ENCODE measurements at places on chromosomes 5 and 9. TPM values are rescaled to one million over a fixed set of nuclear protein-coding genes. Genes with fewer than 3 reads are reported as not detected.

The ADAMTSL1 gene
- total RNA-seq, result 2.1 TPM

The BRD3 gene
- 98.1 TPM for total RNA-seq

The FABP6 gene
- 0.55 TPM for total RNA-seq

The ALDH1A1 gene
- total RNA-seq, result 188 TPM

The FBXO10 gene
- 22.0 TPM for total RNA-seq

The FGF18 gene
- total RNA-seq, result 2.3 TPM

The ENHO gene
- 4.5 TPM for total RNA-seq

The EIF4E1B gene
- total RNA-seq, result not detected

The GPX3 gene
- total RNA-seq, result 34.1 TPM

GRCh38 chr9:125942125-125942524, 195.0 kb downstream of the PBX3 start:
- no peak overlapping the region for H3K27ac ChIP-seq
- no peak for DNase-seq
- no peaks in the 10 kb centered on the region for H3K4me1 ChIP-seq
- no peak overlapping the region for H3K4me3 ChIP-seq

DNA sequence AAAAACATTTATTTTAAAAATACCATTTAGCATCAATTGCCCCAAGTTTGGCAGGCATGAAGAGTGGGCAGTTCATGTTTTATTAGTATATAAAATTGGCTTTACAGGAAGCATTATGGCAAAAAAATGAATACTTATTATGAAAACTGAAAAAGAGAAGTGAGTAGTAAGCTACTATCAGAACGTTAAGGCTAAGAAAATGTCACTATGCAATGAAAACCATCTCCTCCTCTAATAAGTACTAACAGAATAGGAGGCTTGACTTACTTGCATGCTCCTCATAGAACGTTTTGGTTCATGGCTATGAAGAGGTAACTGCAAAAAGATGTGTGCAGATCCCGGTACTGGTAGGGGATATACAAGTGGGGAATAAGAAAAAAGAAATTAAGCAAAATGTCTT, 23.6 kb downstream of the TICAM2 start:
- H3K27ac ChIP-seq, result no peak overlapping the region
- no peak overlapping the region for H3K4me3 ChIP-seq
- peaks cover 7% of the 10 kb centered on the region for H3K27me3 ChIP-seq
- H3K4me1 ChIP-seq, result no peaks in the 10 kb centered on the region
- DNase-seq, result no peak

- H3K4me1 ChIP-seq, result no peaks in the 10 kb centered on the region
- peaks cover 2% of the 10 kb centered on the region for H3K36me3 ChIP-seq
- H3K4me3 ChIP-seq, result peak within 1 kb of the TSS; percentile 93
- peak; percentile 86 for DNase-seq
These were observed at the start of gene MCC for GRCh38 chr5:113487781-113488644. Gene MCC, minus strand, starts transcription at chr5:113488453.

GRCh38 chr5:12399868-12400267, 495.6 kb upstream of the CTNND2 start:
- H3K27me3 ChIP-seq, result no peaks in the 10 kb centered on the region
- H3K27ac ChIP-seq, result no peak overlapping the region
- DNase-seq, result no peak

DNA sequence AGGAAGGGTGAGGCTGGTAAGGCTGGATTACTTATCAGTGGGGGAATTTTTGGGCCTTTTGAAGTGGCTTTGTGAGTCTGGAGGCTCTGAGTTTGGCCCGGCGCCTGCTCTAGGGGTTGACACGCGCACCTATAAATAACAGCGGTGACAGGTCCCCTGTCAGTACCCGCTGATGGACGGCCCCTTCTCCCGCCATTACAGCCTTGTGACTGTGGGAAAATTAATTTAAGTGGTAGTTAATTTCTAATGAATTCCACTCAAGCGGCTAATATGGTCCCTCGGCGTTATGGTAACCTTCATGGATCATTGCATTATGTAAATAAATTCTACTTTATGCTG, 16.5 kb downstream of the MRPL36 start:
- H3K27me3 ChIP-seq, result peaks cover 27% of the 10 kb centered on the region
- H3K36me3 ChIP-seq, result no peaks in the 10 kb centered on the region
- H3K4me1 ChIP-seq, result no peaks in the 10 kb centered on the region
- DNase-seq, result no peak

DNA sequence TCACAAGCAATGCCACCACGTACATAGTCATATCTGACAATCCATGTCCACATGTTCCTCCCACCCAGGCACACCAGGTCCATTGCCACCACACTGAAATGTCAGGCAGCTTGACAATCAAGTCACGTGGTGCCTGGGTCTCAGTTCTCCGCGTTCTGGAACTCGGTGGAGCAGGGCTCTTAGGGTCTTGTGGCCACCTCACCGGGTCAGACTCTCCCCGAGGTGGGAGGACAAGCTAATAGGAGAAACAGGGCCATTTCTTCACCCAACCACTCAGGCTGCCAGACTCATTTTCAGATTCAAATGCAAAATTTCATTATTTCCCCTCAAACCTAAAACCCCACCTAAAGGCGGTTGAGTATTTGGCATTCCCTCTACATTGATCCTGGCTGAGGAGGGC, 200.5 kb upstream of the GAS1 start:
- peaks cover 1% of the 10 kb centered on the region for H3K4me1 ChIP-seq
- H3K27me3 ChIP-seq, result peaks cover 26% of the 10 kb centered on the region
- H3K4me3 ChIP-seq, result peak overlapping the region; percentile 80
- no peak for DNase-seq

- peaks cover 24% of the 10 kb centered on the region for H3K4me1 ChIP-seq
- H3K4me3 ChIP-seq, result no peak overlapping the region
- DNase-seq, result no peak
- H3K27ac ChIP-seq, result no peak overlapping the region
- H3K27me3 ChIP-seq, result no peaks in the 10 kb centered on the region
These were observed 400.9 kb upstream of the MEF2C start for GRCh38 chr5:89283728-89284493.

DNA sequence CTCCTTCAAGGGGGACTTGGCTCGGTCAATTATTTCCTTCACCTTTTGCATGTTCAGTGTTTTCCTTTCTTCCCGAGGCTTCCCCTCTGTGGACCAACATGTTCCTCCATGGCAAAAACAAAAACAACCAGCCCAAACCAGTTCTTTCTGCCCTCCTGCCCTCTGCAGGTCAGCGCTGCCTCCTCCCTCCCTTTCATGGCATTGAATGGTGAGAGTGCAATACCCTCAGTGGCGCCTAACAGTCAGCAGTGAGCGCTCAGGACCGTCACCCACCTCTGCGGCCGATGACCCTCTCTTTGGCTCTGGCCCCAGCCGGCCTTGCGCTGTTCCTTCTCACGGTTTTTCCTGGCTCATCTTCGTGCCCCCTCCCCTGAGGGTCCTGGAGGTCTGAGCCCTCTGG, 34.4 kb upstream of the GNE start:
- peaks cover 27% of the 10 kb centered on the region for H3K27me3 ChIP-seq
- DNase-seq, result no peak
- H3K27ac ChIP-seq, result no peak overlapping the region
- no peak overlapping the region for H3K4me3 ChIP-seq

DNA sequence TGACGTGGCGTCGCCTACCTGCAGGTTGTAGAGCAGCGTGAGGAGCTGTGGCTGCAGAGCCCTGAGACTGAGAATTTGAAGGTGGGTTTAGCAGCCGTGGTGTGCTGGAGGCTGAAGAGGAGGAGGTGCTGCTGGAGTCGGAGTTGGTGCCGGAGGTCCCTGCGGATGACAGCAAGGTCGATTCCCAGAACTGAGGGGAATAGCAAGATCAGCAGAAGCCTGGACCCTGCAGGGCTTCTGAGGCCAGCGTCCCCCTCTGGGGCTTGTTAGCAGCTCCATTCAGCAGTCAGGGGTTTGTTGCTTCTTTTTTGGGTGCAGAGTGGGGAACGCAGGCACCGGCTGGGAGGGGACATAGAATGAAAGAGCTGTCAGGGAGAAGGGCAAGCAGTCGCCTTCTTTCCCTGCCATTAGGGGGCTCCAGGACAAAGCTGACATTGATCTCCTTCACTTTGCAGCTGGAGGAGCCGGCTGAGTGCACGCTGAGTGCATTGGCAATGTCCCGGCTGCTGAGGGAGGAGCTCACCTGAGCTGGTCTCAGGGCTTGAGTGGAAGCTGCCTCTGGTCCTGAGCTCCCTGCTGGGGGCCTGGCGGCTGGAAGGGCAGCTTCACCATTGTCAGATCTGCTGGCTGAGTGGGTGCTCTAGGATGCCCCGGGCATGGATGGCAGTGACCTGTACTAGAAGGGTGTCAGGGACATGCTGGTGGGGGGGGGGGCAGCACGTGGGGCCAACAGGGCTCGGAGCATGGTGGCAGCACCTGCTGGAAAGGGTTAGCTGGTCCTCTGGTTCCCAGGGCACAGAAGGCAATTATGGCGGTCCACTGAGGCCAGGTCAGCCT, 20.8 kb downstream of the OBP2B start:
- no peak overlapping the region for H3K27ac ChIP-seq
- H3K27me3 ChIP-seq, result peaks cover 41% of the 10 kb centered on the region
- DNase-seq, result peak; percentile 45
- peaks cover 1% of the 10 kb centered on the region for H3K4me1 ChIP-seq
- no peaks in the 10 kb centered on the region for H3K36me3 ChIP-seq

DNA sequence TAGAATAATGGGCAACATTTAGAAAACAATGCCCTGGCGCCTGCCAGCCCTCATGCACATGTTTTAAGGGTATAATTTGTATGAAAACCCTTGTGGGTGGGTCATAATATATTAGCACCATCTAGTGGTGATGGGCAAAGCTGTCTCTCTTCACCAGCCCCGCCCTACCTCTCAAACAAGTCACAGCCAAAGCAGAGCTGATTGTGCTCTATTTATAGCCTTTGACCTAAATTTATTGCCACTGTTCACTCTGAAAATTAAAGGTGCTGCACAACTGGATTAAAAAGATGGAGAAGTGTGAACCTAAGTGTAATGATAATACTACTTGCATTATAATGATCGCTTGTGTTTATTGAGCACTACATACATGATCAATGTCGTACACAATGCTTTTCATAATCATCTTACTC, 131.9 kb upstream of the ANKH start:
- H3K27me3 ChIP-seq, result peaks cover 20% of the 10 kb centered on the region
- H3K4me1 ChIP-seq, result no peaks in the 10 kb centered on the region
- no peak overlapping the region for H3K27ac ChIP-seq
- H3K4me3 ChIP-seq, result no peak overlapping the region
- no peak for DNase-seq

GRCh38 chr9:99752417-99753109, 69.1 kb upstream of the NR4A3 start:
- H3K27me3 ChIP-seq, result no peaks in the 10 kb centered on the region
- no peak for DNase-seq
- no peaks in the 10 kb centered on the region for H3K36me3 ChIP-seq

- DNase-seq, result no peak
- H3K27ac ChIP-seq, result no peak overlapping the region
- peaks cover 8% of the 10 kb centered on the region for H3K4me1 ChIP-seq
- H3K4me3 ChIP-seq, result no peak overlapping the region
These were observed 7.6 kb downstream of the RAB24 start for GRCh38 chr5:177295924-177296323.

DNA sequence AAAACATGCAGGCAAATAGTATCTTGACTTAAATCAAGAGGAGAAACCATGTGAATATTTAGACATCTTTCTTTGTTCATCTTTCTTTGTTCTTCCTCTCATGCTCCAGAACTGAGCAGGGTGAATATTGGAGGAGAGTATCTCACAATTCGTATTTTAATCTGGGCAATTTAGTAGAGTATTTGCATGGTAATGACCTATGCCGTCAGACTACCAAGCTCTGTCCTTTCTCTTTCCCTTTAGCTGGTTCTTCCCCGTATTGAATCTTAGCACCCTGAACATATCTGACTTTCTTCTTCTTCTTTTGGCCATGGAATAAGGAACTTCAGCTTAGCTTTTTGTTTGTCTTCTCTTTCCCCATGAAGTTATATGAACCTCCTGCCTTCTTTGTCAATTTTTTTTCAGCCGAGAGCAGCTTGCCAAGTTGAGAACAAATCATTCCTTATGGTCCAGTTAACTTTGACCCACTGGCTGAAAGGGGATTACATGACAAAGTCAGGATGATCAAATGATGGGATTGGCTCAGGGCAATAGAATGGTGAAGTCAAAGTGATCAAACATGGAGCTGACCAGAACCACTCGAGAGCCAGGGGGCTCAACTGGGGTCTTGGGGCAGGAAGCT, 95.8 kb downstream of the DAPK1 start:
- no peak overlapping the region for H3K27ac ChIP-seq
- H3K27me3 ChIP-seq, result no peaks in the 10 kb centered on the region
- peaks cover 44% of the 10 kb centered on the region for H3K4me1 ChIP-seq
- no peak overlapping the region for H3K4me3 ChIP-seq
- H3K36me3 ChIP-seq, result peaks cover 10% of the 10 kb centered on the region
- DNase-seq, result no peak

DNA sequence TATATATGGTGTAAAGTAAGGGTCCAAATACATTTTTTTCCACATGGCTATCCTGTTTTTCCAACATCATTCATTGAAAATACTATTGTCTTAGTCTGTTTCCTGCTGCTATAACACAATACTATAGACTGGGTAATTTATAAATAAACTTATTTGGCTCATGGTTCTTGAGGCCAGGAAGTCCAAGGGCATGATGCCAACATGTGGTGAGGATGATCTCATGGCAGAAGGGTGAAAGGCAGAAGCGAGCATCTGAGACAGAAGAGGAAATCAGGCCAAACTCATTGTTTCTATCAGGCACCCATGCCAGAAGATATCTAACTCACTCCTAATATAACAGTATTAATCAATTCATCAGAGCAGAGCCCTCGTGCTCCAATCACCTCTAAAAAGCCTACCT, 42.6 kb downstream of the ANKRD55 start:
- H3K27ac ChIP-seq, result no peak overlapping the region
- H3K36me3 ChIP-seq, result no peaks in the 10 kb centered on the region
- H3K4me1 ChIP-seq, result no peaks in the 10 kb centered on the region
- H3K4me3 ChIP-seq, result no peak overlapping the region
- no peak for DNase-seq

DNA sequence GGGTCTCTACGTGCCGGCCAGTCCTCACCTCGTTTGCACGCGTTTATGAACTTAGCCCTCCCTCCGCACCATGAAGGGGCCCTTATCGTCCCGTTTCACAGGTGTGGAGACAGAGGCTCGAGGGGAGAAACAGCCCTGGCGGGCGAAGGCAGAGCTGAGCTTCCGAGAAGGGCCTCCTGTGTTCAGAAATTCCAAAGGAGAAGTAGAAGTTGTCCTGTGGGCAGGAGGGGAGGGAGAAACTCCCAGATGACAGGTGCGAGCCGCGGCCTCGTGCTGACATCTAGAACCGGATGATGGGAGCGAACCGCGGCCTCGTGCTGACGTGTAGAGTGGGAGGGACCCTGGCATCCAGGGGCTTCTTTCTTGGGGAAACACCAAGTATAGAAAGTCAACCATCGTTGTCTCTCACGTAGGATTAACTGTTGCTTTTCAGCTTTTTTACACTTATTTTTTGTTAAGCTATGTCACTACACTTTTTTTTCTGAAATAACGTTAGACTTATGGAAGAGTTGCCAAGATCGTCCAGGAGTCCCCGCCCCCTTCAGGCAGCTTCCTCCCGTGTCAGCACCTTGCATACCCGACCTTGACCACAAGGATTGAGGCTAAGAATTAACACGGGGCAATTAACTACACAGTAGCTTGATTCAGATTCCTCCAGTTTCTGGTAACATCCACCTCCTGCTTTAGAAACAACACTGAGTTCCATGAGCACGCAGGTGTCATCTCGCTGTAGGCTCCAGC, 42.8 kb upstream of the NKD2 start:
- no peaks in the 10 kb centered on the region for H3K36me3 ChIP-seq
- H3K27me3 ChIP-seq, result peaks cover 40% of the 10 kb centered on the region
- H3K4me3 ChIP-seq, result no peak overlapping the region
- no peaks in the 10 kb centered on the region for H3K4me1 ChIP-seq
- H3K27ac ChIP-seq, result no peak overlapping the region

Data from progenitor cell of endocrine pancreas (in vitro differentiated cells).